MG63 (cell line): ENCODE measurements at places on chromosomes 2 and 18. TPM values are rescaled to one million over a fixed set of nuclear protein-coding genes. Genes with fewer than 3 reads are reported as not detected.

Gene RAB6C
- total RNA-seq: not detected in 2 replicates

Gene SCN7A
- total RNA-seq: not detected in 2 replicates

DNA sequence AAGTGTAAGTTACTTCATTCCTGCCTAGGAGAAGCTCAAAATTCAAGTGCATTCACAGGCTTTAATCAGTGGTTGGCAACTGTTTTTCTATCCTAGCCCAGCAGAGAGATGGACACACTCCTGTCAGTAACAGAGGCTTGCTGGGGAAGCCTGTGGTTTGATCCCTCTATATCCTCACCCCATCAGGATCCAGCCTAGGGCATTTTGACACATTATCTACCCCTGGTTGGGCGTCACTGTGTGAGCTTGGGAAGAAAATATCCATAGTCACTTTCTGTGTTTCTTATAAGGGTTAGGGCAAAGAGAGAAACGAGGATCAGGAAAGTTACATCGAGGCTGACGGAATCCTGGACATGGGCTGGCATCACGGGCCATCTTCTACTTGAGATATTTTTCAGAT is 10.0 kb downstream of the NT5DC4 start:
- DNase-seq: no peak

GRCh38 chr18:44358402-44358801 is 322.3 kb upstream of the SETBP1 start:
- no peak for DNase-seq

Gene CFAP221
- not detected in 2 replicates for total RNA-seq

Gene CUL3
- 55.6 and 68.9 TPM in 2 replicates for total RNA-seq

- no peak for DNase-seq
These were observed 72.9 kb downstream of the BIN1 start for GRCh38 chr2:127034051-127034450.

- DNase-seq: no peak
These were observed 33.2 kb upstream of the CYTIP start for GRCh38 chr2:157476953-157477709.

- no peak for DNase-seq
These were observed 60.5 kb downstream of the INSIG2 start for GRCh38 chr2:118148809-118149208.

DNA sequence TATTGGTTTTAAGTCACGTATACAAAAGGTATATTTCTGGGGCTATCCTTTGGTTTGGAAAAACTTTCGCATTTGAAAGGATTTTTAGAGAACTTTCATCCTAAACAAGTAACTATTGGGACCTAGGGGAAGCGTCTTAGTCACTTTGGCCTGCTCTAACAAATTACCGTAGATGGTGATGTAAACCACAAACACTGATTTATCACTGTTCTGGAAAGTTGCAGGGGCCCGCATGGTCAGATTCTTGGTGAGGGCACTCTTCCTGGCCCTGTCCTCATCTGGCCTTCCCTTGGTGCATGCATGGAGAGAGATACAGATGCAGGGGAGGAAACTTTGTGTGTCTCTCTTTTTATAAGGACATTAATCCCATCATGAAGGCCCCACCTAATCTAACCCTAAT is 49.1 kb upstream of the ANKRD62 start:
- DNase-seq: no peak

GRCh38 chr2:160207804-160208654 is 8.0 kb upstream of the ITGB6 start:
- DNase-seq: peak; percentile 99

Gene MTIF2
- 40.6 and 93.7 TPM in 2 replicates for total RNA-seq

- DNase-seq: no peak
These were observed 26.2 kb downstream of the HRH4 start for GRCh38 chr18:24486684-24487083.

Gene FOXI3
- total RNA-seq: not detected in 2 replicates

- DNase-seq: no peak
These were observed 36.5 kb downstream of the MYO3B start for GRCh38 chr2:170214309-170214948.

DNA sequence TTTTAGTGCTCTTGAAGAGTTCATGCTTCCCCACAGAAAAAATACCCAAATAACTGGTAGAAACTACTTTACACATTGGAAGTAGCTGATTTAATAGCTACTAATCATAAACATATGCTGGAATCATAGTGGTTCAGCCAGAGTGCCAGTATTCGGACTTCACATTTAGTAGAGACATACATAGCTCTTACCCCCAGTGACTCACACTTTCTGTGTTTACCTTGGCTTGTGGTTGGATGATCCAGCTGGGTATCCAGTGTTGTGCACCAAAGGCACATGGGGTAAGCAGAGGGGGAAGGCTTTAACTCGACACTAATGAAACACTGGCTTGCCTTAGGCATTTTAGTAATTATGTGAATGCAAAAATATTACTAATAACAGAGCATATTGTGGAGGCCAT is 18.1 kb downstream of the ARHGAP28 start:
- DNase-seq: peak; percentile 82

GRCh38 chr2:86675104-86675503 is 45.0 kb upstream of the RMND5A start:
- DNase-seq: no peak

DNA sequence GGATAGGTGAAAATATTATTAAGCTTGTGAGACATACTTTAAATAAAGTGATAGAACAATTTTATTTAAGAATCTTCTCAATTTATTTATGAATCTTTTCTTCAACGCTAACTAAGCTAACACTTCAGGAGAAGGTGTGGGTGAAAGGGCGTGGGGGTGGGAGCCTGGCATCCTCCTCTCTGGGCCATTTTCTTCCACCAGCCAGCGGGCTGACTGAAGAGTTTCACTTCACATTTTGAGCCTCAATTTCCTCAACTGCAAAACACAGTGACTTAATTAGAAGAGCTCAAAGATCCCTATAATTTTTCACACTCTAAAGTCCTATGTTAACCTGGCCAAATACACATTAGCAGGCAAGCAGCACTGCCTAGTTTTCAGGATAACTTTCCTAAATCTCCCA is 94.8 kb downstream of the FTCDNL1 start:
- DNase-seq: no peak

DNA sequence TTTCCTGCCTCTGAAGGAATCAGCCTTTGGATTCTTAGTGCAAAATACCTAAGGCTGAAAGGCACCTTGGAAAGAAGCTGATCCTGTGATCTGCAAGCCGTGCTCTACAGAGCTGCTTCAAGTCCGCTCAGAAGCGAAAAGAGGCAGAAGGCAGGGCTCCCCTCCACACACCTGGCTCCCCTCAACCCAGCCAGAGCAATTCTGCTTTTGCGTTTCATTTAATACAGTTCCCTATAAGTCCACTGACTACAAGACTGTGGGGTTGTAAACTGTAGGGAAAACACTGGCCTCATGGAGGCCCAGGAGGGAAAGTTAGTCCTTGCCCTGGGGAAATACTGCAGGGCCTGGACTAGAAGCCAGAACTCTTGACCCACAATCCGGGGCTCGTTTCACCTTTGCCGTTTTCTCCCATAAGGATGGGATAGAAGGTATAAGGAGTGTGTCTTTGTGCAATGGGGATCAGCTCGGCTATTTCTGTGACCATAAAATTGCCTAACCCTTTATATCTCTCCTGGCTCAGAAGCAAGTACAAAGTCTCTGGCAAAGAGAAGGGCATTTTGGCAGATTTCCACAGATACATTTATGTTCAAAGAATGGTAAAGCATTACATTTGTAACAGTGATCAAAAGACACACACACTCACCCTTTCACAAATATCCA is 95.8 kb upstream of the TEX51 start:
- no peak for DNase-seq

GRCh38 chr2:182952741-182953450 is 85.4 kb downstream of the NCKAP1 start:
- DNase-seq: no peak

Gene DCDC2C
- not detected in 2 replicates for total RNA-seq

- DNase-seq: peak; percentile 3
These were observed 124.2 kb upstream of the ARHGAP28 start for GRCh38 chr18:6605115-6605869.

DNA sequence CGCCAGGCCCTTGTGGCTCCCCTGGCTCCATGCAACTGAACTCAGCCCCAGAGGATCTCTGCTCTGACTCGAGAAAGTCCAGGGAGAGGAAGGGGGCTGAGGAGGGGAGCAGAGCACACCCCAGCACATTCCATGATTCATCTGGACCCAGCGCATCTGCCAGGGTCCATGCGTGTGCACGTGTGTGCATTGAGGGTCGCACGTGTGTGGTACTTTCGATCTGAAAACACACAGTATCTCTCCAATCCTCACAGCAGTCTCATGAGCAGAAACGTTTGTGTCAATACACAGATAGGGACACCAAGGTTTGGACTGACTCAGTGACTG is 146.4 kb upstream of the ID2 start:
- no peak for DNase-seq

- DNase-seq: no peak
These were observed 13.9 kb upstream of the DNPEP start for GRCh38 chr2:219401606-219402005.

DNA sequence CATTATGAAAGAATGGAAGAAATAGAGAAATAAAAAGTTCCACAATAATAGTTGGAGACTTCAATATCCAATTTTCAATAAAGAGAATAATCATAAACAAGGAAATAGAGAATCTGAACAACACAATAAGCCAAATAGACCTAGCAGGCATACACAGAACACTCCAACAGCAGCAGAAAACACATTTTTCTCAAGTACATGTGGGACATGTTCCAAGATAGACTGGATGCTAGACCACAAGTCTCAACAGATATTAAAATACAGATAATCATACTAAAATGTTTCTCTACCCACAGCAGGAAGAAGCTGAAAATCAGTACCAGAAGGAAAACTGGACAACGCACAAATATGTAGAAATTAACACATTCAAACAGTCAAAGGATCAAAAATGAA is 113.9 kb downstream of the USP34 start:
- no peak for DNase-seq

DNA sequence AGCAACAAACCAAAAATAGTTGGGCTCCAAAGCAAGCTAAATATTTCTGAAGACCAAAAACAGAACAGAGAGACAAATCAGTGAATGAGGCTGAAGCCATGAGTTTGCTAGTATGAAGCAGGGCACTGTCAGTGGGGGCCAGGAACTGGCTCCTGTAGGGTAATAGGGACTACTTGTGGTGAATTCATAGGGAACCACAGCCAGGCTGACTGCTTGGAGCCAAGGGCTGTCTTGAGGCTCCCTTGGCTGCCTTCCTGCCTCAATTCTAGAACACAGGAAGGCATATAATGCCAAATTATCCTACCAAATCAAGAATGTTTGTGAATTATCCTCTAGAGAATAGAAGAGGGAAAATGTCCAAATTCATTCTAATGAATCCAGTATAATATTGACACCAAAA is 406.0 kb downstream of the CCDC85A start:
- no peak for DNase-seq

Gene DYSF
- 1.1 and 1.4 TPM in 2 replicates for total RNA-seq

Gene CCL20
- total RNA-seq: 1.5 TPM in 1 of 2 replicates, not detected in the other

- no peak for DNase-seq
These were observed 603.8 kb downstream of the ERBB4 start for GRCh38 chr2:211934811-211935210.

GRCh38 chr18:25019931-25020330 is 332.0 kb downstream of the ZNF521 start:
- DNase-seq: no peak

DNA sequence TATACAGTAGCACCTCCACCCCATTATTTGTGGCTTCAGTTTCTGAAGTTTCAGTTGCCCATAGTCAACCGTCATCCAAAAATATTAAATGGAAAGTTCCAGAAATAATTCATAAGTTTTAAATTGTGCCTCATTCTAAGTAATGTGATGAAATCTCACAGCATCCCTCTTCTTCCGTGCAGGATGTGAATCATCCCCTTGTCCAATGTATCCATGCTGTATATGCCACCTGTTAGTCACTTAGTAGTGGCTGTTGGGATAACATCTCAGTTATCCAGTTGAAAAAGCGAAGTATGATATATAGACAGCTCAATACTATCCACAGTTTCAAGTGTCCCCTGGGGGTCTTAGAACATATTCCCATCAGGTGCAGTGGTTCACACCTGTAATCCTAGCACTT is 119.1 kb upstream of the OTX1 start:
- DNase-seq: no peak

- DNase-seq: no peak
These were observed 38.6 kb downstream of the STON1 start for GRCh38 chr2:48568547-48568946.

DNA sequence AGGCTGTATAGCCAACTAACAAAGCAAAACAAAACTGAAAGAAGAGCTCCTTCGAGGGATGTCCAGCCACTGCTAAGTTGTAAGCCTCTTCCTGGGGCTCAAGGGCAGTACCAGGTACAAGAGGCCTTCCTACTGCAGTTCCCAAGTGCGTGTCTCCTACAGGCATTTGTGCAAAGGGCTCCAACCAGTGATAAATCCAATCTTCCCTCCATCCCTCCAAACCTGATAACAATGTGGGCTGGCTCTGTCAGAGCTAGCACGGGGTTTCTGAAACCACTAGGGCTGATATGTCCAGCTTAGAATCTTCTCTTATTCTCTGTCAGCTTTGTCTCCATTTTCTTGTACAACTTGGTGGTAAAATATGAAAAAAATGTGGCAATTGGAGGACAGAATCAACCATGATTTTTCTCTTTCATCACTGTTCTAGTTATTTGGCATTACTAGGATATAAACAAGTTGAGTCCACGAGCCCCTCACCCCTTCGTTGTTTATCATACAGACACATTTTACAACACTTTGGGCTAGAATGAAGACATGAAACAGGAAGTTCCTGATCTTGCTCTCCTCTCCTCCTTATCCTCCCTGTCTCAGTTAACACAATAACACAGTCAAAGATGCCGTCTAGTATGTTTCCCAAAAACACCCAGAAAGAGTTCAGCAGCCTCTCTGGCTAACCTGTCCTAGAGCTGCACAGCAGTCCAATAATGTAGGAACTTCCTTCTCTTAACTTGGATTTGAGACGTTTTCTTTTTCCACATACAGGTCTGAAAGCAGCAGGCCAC is 35.4 kb upstream of the WIPF1 start:
- no peak for DNase-seq

DNA sequence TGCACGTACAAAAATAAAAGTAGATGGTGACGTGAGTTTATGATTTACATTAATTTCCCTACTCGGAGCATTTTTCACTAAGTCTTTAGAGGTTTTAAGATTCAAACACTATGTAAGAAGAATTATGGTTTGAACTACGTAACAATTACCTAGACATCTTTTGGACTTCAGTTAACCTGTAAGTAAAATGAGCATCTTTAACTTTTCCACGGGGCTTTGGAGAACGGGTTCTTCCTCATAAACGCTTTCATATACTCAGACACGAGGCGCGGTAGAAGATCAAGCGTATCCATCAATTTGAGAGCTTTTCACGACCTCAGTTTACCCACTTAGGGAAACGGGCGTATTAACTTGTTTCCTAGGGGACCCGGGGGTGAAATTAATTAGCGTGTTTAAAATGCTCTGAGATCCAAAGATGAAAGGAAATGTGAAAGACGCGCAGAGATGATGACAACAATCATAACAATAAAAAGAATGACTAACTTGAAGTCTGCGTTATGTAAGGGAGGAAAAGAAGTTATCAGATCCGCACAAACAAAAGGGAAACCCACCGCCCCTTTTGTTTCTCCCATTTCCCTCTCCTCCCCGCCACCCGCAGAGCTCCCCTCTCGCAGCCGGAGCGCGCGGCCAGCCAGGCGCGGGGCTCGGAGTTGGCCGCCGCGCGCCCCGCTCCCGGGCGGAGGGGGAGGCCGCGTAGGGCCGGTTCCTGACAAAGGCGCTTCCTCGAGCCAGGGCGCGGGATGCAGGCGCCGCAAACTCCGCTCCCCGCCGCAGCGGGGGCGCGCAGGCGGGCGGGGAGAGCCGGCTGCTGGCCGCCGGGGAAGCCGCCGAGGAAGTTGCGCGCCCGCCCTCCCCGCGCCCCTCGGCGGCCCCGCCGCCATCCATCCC is 807 bp downstream of the PELI1 start:
- DNase-seq: peak; percentile 49

- DNase-seq: no peak
These were observed 274.5 kb downstream of the TMX3 start for GRCh38 chr18:68440433-68440832.

Gene NDUFAF7
- total RNA-seq: 15.8 and 27.8 TPM in 2 replicates
